ENCODE measurements at places on chromosomes 3 and 15.

GRCh38 chr15:72252663-72253299, 19.6 kb downstream of the PARP6 start:
- no peak for DNase-seq

DNA sequence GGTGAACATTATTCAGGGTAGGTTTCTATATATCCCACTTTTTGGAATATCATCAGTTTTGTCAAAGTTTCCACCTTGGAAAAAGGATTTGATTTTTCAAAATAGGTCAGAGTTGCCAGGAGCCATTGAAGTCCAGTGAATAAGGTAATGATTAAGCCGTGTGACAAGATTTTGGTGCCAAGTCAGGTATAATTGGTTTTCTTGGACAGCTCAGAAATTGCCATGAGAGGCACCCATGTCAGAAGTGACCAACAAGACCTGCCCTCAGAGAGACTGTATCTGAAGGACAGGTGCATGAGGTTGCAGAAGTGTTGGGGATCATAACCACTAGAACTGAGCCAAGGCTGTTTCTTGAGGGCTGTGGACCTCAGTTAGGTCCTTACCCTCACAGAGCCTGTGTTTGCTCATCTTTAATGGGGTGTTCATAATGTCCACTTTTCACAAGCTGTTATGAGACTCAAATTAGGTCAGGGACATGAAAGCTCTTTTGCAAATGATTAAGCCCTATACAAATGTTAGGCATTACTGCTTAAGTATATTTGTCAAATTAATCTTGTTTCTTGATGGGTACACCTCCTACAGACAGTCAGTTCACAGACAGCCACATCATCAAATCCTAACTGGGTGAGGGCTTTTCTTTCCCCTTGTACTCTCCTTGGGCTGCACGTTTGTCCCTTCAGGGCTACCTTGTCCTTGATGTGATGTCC, 32.3 kb downstream of the CASR start:
- DNase-seq: no peak

DNA sequence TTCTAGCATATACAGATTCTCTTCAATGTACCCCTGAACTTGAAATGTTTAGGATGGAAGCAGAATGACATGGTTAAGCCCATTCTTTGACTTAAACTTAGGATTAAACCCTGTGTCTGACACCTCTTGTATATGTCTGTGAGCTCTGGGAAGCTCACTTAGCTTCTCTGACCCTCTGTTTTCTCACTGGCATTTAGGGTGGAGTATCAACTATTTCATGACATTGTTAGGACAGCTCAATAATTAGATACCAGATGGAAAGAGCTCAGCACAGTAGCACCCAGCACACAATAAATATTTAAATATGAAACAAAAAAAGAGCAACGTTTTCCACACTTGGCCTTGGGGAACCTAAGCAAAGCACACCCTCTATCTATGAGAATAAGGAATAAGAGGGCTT, 18.2 kb upstream of the RPS17 start:
- no peak for DNase-seq

GRCh38 chr15:85314146-85314545, 66.3 kb upstream of the AKAP13 start:
- DNase-seq: peak; percentile 28

- DNase-seq: no peak
These were observed 31.4 kb upstream of the MGLL start for GRCh38 chr3:127853681-127854080.

DNA sequence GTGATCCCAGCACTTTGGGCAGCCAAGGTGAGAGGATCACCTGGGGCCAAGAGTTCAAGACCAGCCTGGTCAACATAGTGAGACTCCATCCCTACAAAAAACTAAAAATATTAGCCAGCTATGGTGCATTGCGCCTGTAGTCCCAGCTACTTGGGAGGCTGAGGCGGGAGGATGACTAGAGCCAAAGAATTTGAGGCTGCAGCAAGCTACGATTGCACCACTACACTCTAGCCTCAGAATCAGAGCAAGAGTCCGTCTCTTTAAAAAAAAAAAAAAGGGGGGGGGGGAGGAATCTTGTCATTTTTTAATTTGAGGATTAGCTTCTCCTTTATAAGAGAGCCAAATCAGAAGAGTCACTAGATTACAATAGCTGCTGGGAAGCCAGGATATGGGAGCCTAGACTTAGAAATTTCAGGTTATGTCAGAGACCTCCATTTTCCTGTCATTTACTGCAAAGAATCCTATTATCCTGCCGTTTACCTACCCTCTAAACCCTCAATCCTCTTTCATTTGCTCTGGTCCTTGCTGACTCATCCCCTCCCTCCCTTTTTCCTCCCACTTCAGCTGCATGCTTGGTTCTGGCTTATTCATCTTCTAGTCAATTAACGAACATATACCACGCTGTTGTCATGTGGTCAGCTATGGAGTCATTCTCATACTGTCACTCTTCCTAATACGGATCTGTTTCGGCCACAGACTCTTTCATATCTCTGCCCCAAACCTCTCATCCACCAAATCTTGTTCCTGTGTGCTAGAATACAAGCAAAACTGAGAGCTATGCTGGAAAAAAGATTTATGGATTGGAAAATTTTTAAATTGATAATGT, 83.8 kb upstream of the PPIB start:
- DNase-seq: peak; percentile 89

GRCh38 chr3:186472456-186473008, 71.6 kb downstream of the CRYGS start:
- DNase-seq: no peak

- DNase-seq: no peak
These were observed 10.9 kb downstream of the AMOTL2 start for GRCh38 chr3:134363381-134363755.

GRCh38 chr15:74873756-74874424, 725 bp upstream of the SCAMP2 start:
- no peak for DNase-seq

- DNase-seq: peak; percentile 41
These were observed 8.2 kb upstream of the OCA2 start for GRCh38 chr15:28107111-28107903.

GRCh38 chr3:73558727-73559075, 66.0 kb downstream of the PDZRN3 start:
- DNase-seq: no peak

DNA sequence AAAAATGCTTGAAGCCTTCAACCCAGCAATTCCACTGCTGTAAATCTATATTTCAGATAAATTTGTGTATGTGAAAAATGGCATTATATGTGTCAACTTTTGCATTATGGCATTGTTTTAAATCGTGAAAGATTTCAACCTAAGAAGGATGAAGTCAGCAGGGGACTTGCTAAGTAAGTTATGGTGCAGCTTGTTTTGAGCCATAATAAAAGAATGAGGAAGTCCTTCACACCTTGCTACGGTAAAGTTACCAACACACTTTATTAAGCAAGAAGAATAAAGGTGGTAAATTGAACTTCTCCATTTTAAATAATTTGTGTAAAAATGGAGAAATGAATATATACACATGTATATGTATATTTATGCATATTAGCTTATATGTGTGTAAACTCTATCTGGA, 371.4 kb downstream of the ROBO2 start:
- DNase-seq: no peak

- no peak for DNase-seq
These were observed 48.9 kb downstream of the ABCC5 start for GRCh38 chr3:183968666-183969245.

DNA sequence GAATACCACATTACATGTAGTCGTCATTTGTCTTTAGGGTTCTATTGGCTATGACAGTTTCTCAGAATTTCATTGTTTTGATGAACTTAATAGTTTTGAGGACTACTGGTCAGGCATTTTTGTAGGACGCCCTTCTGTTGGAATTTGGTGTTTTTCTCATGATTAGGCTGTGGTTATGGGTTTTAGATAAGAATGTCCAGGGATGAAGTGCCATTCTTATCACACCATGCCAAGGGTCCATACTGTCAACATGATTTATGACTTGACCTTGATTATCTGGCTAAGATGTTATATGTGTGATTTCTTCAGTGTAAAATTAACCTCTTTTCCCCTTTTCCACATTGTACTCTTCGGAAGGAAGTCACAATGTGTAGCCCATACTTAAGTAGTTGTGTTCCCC, 135.3 kb downstream of the DIPK2A start:
- DNase-seq: no peak

DNA sequence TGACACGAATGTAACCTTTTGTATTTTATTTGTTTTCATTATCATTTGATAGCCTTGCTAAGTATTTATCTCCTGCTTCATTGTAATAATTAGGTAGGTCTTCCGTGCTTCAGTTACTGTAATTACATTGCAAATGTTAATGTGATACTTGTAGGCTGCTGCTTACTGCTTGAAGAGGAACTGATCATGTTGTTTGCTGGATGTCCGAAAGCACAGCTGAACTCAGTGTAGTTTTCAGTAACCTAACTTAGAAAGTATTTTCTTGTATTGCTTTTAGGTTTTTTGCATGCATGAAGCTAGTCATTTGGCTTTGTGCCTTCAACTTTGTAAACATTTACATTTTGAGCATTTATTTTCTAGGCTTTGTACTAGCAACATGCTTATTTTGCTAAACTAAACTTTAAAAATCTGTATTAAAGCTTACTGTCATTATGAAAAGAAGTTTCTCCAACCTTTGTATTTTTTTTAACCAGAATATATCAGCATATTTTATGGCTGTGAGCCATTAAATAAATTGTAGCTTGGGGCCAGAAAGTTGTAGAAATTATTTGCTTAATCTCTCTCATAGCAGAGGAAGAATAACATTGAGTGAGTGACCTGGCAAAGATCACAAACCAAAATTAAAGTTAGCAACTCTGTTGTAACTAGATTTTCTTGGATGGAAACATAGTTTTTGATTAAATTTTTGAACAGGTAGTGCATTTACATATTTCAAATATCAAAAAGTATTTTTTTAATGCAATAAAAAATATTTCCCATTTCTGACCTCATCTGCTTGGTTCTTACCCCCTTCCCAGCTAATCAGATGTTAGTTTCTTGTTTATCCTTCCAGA, 30.7 kb downstream of the SACM1L start:
- DNase-seq: no peak

GRCh38 chr3:169869484-169870220, at the start of gene LRRC31:
LRRC31 (minus strand) TSS chr3:169869935; CDS start chr3:169869807, 128 bp downstream.
- no peak for DNase-seq

DNA sequence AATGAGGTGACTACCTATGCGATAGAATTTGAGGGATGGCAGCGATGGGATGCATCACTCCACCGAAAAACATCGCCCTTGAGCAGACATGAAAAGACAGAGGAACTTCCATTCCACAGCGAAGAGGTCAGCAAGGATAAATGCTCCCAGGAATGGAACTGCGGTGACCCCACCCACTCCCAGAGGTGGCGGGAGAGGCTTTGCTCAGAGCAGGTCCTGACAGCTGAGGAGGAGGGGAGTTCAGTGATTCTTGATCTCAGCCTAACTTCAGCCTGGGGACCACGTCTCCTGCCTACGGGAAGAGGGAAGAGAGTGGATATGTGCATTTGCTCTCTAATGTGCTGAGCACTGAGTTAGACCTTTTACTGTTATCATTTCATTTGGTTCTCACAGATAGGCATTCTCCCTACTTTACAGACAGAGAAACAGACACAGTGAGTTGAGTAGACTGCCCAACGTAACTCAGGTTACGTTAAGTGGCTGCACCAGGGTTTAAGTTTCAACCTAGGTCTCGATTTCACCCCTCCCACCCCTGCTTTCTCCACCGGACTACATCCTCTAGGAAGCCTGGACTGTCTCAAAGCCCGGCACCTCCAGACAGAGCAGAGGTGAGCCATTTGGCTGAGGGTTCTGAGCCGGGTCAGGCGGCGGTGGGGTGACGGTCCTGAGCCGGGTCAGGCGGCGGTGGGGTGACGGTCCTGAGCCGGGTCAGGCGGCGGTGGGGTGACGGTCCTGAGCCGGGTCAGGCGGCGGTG, 170.0 kb downstream of the RAB11A start:
- DNase-seq: no peak

GRCh38 chr3:10950476-10951294, 41.9 kb upstream of the SLC6A1 start:
- DNase-seq: peak; percentile 58

- DNase-seq: no peak
These were observed 77.6 kb downstream of the TCF12 start for GRCh38 chr15:56996093-56996492.

GRCh38 chr3:63303238-63303637, 25.1 kb downstream of the SYNPR start:
- no peak for DNase-seq

GRCh38 chr3:150170852-150171520, 200.3 kb upstream of the PFN2 start:
- no peak for DNase-seq

- no peak for DNase-seq
These were observed 393.0 kb downstream of the IGSF11 start for GRCh38 chr3:118641608-118642007.

DNA sequence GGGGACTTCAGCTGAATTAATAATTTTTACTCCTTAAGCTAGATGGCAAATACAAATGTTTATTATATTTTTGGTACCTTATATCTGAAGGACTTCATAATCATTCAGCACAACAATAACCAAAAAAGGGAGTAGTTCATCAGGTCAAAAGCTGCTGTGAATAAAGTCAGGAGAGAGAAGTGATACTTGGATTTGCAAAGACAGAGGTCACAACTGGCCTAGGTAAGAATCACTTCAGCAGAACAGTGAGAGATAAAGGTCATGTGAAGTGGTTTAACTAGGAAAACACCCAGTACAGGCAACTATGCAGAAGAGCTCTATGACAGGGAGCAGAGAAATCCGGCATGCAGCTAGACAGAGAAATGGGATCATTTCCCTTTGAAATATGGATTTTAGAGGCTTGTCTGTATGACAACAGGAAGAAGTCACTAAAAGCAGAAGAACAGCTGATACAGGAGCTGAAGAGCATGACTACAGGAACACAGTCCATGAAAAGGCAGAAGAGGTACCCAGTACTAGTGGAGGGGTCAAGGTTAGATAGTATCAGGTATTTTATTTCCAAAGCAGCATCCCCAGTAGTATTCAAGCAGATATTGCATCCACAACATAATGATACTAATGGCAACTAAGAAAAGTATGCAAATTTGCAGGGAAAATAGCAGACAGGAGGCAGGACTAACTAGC, 25.7 kb downstream of the ZMAT3 start:
- DNase-seq: no peak

GRCh38 chr3:120161902-120162301, 67.7 kb upstream of the GSK3B start:
- DNase-seq: no peak

DNA sequence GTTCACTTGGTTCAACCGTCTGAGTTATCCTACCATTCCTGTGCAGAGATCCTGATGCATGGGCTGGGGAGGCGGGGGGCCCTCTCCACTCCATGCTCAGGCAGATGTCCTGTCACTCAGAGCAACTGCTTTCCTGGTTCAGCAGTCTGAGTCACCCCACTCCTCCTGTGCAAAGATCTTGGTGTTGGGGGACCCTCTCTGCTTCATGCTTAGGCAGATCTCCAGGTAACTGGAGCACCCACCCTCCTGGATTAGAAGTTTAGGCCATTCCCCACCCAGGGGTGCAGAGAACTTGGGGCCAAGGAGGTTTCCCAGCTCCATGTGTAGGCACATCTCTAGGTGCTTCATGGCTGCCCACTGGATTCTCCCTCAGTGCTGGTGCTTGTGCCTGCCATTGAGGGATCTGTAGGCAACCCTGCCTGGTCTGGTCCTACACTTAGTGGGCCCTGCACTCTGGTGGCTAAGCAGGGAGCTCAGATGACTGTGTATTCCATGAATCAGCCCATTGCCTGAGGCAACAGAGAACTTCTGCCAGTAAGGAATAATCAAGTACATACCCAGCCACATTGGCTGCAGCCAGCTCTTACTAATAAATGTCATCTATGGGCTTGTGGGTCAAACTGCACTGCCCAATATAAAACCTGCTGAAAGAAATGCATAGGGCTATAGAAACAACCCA, 465.4 kb upstream of the THBS1 start:
- DNase-seq: no peak

Data from astrocyte of the spinal cord (primary cell).